Activated T-helper 2 cell treated with anti-CD3 and anti-CD28 coated beads, Interferon-gamma antibody, Interleukin-2, Interleukin-4, amounts not matched to agents 10 μg/mL and 5 μg/mL and 100 μg/mL, durations not matched to agents 14 hours and 24 hours and 36 hours (primary cell): ENCODE measurements at places on chromosomes 2 and 18.
A peak's percentile ranks its signal among the peaks of the same experiment; 100 is the strongest.

- DNase-seq = no peak
Observed at GRCh38 chr2:236857781-236858180, 227.9 kb upstream of the COPS8 start.

- DNase-seq = no peak
Observed at GRCh38 chr2:67246791-67247190, 150.3 kb upstream of the ETAA1 start.

GRCh38 chr2:96326564-96326963 is 1.4 kb downstream of the ITPRIPL1 start:
- no peak for DNase-seq

- DNase-seq = no peak
Observed at GRCh38 chr2:200845669-200846325, 18.7 kb downstream of the CLK1 start.

- no peak for DNase-seq
Observed at GRCh38 chr2:16413285-16413684, 252.3 kb downstream of the CYRIA start.

DNA sequence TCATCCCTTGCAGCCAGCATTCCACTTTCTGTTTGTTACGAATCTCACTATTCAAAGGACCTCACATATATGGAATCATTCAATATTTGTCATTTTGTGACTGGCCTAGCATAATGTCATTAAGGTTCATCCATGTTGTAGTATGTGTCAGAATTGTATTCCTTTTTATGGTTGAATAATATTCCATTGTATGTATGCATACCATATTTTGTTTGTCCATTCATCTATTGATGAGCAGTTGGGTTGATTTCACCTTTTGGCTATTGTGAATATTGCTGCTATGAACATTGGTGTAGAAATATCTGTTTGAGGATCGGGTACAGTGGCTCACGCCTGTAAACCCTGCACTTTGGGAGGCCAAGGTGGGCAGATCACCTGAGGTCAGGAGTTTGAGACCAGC is 35.0 kb downstream of the PSMD14 start:
- DNase-seq = no peak

DNA sequence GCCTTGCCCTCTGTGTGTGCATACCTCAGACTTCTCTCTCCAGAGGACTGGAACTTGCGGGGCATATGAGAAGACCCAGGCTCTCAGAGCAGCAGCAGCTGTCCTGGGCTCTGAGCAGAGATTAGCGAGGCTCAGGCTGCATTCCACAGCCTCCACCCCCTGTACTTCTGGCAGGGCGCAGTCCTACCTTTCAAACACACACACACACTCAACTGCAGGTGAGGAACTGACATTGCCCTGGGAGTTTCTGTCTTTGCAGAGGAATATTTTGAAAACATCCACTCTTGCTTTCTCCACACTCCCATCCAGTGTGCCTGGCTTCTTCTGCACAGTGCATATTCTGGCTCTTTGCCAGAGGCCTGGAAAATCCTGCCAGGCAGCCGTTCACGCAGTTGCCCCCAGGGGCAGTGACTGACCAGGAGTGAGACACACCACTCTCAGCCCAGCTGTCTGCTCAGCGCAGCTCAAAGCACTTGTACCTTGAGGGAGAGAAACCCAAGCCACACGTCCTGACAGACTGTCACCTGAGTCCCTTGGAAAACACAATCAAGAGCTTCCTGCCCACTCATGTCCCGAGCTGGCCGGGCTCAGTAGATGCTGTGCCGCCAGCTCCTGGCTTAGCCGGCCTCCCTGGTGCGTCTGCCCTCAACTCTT is 460.8 kb downstream of the RNF144A start:
- DNase-seq = no peak

- peak; percentile 34 for DNase-seq
Observed at GRCh38 chr2:241009601-241010530, 11.4 kb downstream of the SNED1 start.

DNA sequence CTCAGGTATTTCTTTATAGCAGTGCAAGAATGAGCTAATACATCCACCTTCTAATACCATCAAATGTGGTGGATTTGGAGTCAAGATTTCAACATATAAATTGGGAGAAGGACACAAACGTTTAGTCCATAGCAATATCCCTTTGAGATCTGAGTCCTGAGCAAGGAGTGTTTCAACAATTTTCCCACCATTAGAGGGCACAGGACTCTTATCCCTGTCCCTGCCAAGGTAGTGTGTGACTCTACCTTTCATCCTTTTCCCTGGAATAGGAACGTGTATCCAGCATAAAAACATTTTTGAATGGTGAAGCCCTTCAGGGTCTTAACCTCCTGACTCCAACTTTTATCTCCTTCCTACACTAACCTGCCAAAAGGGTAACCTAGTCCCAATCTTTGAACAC is 181.3 kb upstream of the SRD5A2 start:
- no peak for DNase-seq

- DNase-seq = no peak
Observed at GRCh38 chr2:17470855-17471641, 47.2 kb downstream of the RAD51AP2 start.

DNA sequence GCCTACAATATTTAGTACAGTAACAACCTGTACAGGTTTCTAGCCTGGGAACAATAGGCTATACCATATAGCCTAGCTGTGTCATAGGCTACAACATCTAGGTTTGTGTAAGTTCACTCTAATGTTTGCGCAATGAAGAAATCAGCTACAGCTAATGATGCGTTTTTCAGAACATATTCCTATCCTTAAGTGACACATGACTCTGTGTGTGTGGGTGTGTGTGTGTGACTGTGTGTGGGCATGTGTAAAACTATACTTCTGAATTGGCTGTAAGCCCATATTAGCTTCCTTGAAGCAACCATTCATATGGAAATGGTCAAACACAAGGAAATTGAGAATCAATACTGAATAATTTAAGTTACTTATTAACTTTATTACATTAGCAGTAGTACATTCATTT is 120.8 kb upstream of the SULT1C3 start:
- no peak for DNase-seq

DNA sequence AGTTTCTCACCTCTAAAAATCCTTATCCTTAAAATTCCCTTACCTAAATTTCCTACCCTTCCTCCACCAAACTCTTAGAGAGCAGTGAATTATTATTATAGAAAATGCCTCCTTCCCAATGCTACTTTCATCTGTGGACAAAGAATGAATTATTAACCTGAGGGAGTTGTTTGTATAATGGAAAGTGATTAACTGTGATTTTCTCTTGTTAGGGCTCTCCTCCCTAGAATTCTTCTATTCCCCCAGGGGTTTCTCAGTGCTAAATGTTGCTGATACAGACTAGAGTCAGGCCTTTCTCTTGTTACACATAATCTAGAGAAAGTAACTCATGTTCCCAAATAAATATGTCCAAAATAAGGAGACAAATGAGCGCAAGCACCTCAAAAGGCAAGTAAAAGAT is 23.3 kb downstream of the EPB41L5 start:
- DNase-seq = no peak

DNA sequence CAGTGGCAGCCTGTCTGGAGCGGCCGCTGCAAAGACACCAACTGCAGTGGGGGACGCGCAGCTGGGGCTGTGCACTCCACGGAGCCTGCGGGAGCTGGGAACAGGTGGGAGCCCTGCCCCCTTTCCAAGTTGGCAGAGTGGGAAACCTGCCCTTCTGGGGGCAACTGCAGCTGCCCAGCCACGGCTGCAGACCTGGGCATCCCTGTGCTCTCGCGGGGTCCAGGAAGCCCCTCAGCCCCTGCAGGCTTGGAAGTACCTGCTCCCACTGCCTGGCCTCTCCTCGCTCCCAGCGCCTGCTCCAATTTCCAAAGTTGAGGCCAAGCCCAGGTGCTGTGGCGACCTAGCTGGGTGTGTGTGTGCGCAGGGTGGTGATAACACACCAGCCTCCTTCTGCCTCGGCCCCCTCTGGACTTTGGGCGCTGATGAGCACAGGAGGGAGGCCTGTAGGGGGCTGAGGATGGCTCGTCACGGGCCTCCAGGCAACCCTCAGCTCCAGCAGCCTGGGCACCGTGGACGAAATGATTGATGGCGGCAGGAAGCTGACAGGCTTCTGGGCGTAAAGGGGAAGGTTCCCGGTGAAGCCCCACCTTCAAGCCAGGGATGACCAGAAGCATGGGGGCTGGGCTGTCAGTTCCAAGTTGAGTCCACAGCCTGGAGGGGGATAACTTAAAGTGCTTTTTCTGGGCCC is 76.9 kb downstream of the PTPN4 start:
- DNase-seq = no peak

DNA sequence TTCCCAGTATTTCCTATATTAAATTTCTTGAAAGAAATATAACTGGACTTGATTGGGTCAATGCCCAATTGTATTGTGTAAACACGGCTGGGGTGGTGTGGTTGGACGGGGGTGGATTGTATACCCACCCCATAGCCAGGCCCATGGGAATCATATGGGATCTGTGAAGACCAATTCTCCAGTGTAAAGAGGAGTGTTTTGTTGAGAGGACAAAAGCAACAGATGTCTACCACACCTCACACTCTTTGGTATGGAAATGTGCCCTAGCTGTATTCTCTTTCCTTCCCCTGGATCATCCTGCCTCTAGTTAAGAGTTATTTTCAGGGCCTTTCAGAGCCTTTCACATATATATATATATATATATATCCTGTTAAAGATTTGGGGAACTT is 57.5 kb upstream of the TGIF1 start:
- no peak for DNase-seq

- no peak for DNase-seq
Observed at GRCh38 chr2:46827274-46828134, 88.1 kb downstream of the MCFD2 start.

GRCh38 chr2:217060516-217060915 is 200.7 kb upstream of the TNP1 start:
- no peak for DNase-seq

DNA sequence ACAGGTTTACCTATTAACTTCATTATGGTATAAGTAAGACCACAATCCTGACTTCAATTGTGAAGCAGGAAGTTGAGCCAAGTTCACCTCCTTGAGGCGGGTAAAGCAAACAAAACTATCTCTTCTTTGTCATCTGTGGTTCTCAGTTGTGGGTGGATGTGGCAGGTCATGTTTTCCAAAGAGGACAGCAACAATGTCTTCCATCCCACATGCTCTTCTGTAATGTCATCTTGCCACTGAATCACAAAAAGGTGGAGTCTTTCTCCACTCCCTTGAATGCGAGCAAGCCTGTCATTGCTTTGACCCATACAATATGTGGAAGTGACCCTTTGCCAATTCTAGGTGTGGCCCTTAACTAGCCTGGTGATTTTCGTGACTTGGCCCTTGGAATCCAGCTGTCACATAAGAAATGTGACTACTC is 98.7 kb downstream of the GRB14 start:
- DNase-seq = no peak

DNA sequence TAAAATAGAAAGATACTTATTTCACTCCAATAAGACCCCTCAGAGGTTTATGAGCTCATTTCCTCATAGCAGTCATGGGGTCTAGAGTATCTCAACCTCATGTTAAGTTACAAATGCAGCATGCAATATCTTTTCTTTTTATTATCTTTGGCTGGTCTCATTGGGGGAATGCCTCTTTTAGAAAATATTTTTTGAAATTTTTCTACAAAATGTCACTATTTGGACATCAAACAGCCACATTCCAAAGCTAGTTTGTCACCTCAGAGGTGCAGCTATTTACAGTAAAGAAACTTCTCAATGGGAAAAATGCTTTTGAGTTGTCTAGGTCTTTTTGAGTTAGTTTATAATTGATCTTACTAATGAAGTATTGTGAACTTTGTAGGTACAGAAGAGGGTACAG is 370.7 kb upstream of the LRATD1 start:
- no peak for DNase-seq

GRCh38 chr2:79940364-79940763 is 364.2 kb downstream of the LRRTM1 start:
- DNase-seq = no peak

- peak; percentile 53 for DNase-seq
Observed at GRCh38 chr2:96267159-96267971, 1.3 kb downstream of the CIAO1 start.

- no peak for DNase-seq
Observed at GRCh38 chr18:55908901-55909366, 320.9 kb upstream of the TCF4 start.

DNA sequence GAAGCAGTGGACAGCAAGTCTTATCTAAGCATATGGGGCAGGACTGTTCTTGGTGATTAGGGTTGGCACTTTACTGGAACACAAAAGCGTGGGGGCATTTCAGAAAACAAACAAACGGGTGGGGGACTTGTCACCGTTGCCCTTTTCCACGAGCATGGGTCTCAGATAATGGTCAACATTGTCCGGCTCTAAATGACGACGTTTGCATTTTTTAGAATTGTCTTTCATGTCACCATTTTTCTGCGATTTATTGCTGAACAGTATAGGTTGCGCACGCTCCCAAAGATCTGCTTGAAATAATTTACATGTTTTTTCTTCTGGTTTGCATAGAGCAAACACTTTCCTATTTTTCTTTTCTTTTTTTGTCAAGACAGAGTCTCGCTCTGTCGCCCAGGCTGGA is 46.6 kb upstream of the TBC1D8 start:
- DNase-seq = no peak

GRCh38 chr18:6636091-6636490 is 93.4 kb upstream of the ARHGAP28 start:
- DNase-seq = no peak

GRCh38 chr2:42622943-42623676 is 54.7 kb downstream of the MTA3 start:
- no peak for DNase-seq

DNA sequence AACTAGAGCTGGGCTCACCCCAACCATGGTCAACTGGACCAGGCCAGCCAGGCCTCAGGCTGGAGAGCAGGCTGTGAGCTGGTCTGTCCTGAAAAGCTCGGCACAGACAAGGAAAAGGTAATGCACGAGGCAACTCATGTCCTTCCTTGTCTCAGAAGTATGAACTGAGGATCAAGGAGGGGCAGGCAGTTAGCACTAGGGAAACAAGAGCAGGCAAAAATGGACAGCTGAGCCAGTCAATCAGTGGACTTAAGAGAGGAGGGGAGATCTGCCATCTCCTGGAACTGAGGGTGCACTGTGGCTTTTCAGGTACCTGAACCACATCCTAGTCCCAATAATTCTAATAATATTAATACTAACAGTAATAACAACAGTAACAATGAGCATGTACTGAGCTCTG is 20.6 kb upstream of the WIPF1 start:
- DNase-seq = no peak

DNA sequence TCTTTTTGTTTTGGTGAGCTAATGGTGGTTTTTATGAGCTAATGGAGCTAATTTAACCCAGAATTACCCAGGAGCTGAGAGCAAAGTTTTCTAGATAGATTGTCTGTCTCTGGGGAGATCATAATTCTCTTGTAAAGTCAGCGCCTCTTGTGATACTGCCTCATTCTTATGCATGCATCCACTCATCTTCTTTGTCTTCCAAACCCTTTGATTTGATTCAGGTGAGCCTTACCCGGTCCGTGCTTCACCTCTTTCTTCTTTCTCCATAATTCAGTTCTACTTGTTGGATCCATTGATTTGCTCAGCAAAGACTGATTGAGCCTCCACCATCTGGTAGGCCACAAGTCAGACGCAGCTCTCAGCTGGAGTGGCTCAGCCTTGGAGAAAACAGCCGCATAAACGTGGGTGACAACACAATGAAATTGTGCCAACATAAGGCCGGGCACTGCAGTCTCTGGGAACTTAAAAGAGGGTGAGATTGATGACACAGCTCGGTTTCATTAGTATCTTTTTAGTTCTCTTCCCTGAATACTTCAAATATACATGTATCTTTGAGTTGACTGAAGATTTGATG is 158.5 kb upstream of the SH3BP4 start:
- no peak for DNase-seq
